Activated naive CD4-positive, alpha-beta T cell treated with anti-CD3 and anti-CD28 coated beads, Interleukin-2, amount 50 U/mL, for 16 hours (primary cell): ENCODE measurements at places on chromosomes 1 and 21.
A peak's percentile ranks its signal among the peaks of the same experiment; 100 is the strongest.

GRCh38 chr21:35048706-35049617, at the start of gene RUNX1:
TSS of gene RUNX1 (minus strand) at chr21:35049302.
- peak; percentile 66 for DNase-seq

GRCh38 chr1:4444086-4444485, 210.3 kb upstream of the AJAP1 start:
- DNase-seq: no peak

DNA sequence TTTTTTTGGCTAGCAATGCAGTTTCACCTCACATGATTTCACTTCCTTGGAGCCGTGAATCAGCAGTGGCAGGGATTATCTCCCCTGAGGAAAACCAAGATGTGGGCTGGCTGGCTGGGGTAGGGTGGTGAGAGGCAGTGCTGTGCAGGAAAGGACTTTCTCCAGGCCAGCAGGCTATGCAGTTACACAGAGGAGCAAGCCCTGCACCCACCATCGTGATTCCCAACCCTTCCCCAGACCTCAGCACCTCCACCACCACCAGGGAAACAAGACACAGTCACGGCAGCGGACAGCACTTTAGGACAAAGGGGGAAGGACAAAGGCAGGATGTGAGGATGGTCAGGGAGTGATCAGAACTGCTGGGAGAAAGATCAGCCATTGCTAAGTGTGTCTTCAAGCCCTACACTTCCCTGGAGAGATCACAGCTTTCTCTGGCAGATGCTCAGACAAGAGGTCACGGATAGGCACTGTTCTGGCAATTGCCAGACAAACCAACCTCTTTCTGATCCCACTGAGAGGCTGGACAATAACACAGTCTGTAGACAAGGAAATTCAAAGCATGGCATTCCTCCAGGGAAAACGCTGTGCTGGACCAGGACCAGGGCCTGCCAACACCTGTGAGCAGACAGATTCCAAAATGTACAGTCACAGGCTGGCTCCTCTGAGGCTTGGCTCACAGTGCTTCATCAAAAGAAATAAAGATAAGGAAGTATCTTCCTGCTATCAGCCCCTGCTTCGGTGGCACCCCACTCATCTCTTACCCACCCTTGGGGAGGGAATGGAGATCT, 509.4 kb downstream of the SMYD3 start:
- no peak for DNase-seq

DNA sequence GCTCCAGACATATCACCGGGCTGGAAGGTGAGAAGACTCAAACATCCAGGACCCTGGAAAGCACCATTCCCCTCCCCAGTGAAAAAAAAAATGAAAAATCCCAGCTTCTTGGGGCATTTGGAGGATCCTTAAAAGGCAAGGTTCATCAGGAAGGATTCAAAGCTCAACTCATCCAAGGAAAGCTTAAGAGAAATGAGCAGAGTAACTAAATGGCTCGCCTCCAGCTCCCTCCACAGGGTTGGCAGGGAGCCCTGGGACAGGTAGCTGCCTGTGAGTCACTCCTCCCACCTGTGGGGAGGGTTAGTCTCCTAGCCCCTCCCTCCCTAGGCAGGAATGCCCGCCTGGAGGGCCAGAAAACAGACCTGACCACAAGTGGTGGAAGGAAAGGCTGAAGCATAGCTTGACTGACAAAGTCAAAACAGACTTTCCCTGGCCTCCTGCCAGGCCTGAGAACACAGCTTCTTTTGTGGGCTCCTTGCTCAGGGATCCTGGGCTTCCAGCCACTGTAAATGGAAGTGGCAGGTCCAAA, 712 bp upstream of the LAMB3 start:
- DNase-seq: peak; percentile 31

DNA sequence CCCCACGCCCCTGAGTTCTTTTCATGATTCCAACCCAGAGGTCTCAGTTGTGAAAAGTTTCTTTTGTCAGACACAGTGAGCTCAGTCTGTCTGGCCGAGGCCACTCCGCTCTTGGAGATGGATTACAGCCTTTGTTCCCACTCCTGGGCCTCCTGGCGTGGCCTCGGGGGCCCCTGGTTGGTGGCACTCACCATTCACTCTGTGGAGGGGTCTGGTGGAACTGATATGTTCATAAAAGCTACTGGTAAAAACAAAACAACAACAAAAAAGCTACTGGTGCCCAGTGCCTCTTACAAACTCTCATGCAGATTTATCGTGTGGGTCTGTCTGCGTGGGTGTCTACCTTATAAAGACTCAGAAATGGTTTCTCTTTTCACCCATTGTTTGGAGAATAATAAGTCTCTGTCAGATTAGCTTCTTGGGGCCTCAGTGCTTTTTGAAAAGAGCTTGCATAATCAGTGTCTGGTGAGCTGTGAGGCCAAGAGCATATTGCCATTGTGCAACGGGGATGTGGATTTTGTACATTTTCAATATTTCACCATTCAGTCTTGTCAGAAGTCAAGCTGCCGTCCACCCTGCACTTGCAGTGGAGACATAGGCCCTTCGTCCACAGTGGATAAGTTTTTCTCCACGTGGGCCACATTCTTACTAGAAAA, 86.7 kb downstream of the GALNT2 start:
- no peak for DNase-seq

DNA sequence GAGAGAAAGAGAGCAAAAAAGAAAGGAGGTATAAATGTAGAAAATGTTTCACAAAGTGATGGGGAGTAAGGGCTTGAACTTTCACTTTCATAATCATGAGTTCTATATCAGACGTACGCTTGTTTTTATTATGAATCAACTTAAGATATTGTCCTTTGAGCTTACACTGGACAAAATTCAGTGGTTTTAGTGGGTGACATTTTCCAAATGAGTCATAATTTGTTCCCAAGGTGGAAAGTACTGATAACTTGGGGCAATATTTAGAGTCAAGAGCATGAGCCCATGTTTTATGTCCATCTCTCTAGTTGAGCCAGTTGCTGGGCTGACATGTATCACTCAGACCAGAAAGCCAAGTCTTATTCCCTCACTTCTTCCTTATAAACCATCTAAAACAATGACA, 161.6 kb downstream of the CHRM3 start:
- no peak for DNase-seq

- DNase-seq: no peak
Observed at GRCh38 chr1:175463853-175464252, 271.3 kb upstream of the KIAA0040 start.

DNA sequence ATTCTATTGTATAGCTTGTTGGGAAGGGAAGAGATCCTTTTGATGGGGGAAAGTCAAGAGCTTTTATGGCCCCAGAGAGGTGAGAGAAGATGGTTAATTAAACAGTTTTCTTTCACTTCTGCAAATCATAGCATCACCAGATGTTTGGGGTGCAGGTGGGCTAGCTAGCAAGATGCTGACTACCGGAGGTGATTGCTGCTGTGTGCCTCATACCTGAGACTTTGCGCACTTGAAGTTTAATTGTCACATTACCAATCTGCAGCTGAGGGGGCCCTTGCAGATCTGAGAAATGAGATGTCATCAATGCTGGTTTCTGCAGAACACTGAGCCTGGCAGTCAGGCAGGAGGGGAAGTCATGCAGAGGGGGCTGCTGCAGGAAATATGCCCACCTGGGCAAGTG, 73.9 kb downstream of the SNRPE start:
- DNase-seq: no peak

DNA sequence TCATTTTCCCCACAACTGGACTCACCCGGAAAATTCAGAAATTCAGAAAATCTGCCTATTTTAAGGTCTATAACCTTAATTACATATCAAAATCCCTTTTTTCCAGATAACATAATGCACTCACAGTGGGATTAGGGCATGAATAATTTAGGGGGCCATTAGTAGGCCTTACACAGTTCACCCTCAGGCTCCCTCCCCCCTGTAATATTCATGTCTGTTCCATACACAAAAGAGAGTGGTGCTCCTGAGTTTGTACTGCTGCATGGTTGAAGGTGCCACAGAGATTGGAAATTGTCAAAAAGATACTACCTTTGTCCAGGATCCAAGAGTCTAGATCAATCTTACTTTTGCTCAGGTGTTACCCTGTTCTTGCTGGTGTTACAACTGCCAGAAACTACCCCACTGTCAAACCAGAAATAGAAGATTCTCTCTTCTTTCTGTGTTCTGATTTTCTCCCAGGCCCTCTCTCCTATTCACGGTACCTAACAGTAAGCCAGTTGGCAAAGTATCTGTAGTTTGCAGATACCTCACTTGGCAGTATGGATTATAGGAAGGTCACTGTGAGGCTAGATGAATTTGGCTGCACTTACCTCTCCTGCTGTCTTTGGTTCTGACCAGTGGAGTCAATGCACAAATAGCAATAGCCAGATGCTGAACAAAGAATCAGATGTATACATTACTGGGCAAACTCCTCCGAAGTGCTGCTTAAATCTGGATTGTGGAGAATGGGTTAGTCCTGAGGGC, 53.2 kb downstream of the C1orf198 start:
- no peak for DNase-seq

GRCh38 chr1:64848803-64849202, 103.9 kb downstream of the RAVER2 start:
- DNase-seq: no peak

GRCh38 chr1:69651656-69652055, 83.9 kb downstream of the LRRC7 start:
- no peak for DNase-seq

DNA sequence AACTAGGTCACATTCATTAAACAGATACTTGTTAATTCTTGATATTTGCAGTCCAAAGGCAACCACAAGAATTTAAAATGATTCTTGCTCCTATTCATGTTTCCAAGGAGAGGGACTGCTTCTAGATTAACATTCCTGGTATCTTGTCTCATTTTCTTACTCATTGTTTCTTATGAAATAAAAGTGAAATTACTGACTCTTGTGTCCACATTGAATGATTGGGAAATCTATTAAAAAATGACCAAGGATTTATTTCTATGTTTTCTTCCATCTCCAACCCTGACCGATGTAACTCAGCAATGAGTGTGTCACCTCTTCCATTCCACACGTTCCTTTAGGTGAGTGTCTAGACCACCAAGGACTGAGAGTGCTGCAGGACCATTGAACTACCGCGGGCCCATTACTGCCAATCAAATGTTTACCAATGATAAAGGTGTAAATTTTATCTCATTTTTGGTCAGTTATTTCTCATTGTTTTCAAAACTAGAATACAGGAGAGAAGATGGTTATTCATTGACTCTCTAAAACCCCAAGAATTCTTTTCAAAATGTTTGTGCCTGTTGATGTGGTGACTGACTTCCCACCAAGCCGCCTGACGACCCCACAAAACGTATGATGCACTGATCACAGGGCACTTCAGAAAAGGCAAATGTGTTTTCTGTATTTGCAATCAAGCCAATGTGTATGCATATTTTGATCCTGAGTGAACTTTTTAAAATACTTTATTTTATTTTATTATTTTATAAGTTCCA, 414.6 kb upstream of the PTBP2 start:
- DNase-seq: no peak

DNA sequence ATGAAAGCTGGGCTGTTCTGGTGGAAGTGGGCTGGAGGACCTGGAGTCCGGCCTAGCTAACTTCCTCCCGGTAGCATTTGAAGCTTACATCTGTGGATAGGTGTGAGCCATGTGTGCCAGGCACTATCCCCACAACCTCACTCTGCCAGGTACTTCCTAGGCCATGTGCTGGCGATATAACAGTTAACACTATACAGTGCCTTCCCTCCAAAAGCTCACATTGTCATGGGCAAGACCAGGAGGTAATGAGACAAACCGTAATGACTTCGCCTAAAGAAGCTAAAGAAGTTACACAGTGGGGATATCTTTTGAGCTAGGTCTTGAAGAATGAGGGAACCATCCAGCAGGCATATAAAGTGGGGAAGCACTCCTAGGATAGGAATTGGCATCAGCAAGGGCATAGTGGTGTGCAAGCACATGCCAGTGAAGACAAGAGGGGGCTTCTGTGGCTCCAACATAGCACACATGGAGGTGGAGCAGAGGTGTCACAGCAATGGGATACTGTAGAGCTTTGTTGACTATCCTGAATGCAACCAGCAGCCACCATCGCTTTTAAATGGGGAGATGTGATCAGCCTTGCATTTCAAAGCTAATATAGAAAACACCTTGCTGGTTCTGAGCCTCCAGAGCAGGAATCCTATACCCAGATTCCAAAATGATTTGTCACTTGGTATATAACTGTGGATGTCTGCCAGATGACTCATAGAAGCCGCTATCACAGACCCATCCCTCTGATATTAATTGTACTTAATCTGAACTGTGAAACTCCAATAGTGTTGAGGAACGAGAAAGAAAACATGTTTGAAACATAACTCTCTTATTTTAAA, 466.3 kb downstream of the LMO4 start:
- DNase-seq: no peak

DNA sequence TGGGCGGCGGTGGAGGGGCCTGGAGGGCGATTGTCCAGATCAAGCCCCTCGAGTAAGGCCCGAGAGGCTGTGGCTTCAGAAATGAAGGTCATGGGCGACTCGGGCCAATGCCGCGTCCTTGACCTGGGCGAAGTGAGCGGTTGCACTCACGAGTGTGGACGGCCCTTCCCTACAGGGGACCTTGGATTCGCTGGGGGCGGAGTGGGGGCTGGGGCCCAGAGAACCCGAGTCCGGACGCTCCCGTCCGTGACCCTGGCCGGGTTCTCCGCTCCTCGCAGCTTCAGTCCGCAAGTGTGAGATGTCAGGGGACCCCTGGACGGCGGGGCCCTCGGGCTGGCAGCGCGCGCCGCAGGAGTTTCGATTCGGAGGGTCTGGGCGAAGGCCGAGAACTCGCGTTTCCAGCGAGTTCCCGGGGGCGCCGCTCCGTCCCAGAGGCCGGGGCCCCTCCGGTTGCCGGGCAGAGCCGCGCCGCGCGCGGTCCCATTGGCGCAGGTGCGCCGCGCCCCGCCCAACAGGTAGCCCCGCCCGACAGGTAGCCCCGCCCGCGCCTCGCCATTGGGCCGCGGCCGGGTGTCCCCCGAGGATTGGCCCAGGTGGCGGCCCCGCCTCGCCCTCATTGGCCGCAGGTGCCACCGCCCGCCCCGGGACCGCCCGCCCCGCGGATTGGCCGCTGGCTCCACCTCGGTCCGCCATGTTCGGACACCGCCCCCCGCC, at the start of gene PRKCZ:
Gene PRKCZ (plus strand): TSS at position 694 of the 714 bp plus-strand sequence. CDS start 220 bp downstream, outside the sequence.
- DNase-seq: peak; percentile 96

DNA sequence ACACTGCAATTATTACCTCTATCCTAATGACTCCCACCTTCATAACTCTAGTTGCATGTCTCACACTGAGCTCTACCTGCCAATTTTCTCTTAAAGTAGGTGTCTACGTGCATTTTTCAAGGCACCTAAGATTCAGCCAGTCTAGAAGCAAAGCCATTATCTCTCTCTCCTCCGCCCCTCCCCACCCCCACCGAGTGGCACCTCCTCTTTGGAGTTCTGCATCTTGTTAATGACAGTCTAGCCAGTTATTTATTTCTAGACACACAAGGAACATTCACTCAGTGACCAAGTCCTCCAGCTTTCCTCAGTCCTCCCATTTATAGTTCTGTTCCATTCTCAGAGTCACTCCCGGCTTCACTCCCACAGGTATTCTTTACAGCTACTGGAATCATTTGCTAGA, 47.6 kb downstream of the ASTN1 start:
- DNase-seq: no peak

- DNase-seq: no peak
Observed at GRCh38 chr21:44020551-44020950, 8.4 kb downstream of the TRAPPC10 start.

GRCh38 chr1:182968836-182969734, 16.1 kb upstream of the SHCBP1L start:
- DNase-seq: no peak
